ENCODE measurements at places on chromosomes 7 and 10.

- DNase-seq, result no peak
These were observed 96.2 kb downstream of the GLRX3 start for GRCh38 chr10:130232166-130233034.

DNA sequence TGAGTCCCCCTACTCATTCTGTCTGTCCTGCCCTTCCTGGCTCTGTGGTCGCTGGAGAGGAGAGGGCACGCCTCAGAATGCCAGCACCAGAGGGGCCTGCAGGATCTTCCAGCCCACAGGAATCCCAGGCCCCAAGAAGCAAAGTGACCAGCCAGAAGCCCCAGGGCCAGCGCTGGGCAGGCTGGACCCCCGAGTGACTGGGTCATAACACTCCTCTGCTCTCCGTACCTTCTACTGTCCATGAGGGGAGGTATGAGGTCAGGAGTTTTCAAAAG is 102.6 kb upstream of the GPR26 start:
- DNase-seq, result no peak

- no peak for DNase-seq
These were observed 225.3 kb upstream of the PRSS1 start for GRCh38 chr7:142523821-142524460.

GRCh38 chr7:37728747-37729146 is 45.2 kb downstream of the GPR141 start:
- DNase-seq, result no peak

DNA sequence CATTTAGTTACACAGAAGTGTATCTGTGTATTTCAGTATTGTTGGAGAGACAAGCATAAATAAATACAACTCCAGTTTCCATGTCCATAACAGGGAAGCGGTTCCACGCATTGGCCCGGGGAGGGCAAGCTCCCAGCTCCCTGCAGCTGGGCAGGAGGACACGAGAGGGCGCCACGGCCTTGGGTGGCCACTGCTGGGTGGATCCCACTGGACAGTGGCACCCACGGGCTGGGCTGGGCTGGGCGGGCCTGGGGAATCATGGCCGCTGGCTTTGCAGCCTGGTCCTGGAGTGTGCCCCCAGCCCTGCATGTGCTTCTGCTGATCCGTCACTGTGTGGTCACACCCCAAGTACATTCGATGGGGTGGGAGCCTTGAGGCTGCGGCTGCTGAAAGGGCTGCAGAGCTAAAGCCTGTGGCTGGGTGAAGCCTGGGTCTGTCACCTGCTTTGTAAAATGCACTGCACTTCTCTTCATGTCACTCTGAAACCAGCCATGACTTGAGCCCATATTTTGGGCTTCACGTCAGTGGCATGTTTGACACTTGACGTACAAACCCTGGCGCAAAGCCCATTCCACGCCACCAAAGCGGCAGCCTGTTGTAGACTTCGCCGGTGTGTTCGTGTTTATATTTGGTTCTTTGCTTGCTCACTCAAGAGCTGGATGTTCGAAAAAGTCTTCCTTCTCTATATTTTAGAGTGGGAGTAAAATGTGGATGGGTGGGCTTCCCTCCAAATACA is 27.5 kb downstream of the LRRC27 start:
- DNase-seq, result no peak

- DNase-seq, result peak; percentile 65
These were observed 56.0 kb upstream of the BTRC start for GRCh38 chr10:101297901-101298486.

DNA sequence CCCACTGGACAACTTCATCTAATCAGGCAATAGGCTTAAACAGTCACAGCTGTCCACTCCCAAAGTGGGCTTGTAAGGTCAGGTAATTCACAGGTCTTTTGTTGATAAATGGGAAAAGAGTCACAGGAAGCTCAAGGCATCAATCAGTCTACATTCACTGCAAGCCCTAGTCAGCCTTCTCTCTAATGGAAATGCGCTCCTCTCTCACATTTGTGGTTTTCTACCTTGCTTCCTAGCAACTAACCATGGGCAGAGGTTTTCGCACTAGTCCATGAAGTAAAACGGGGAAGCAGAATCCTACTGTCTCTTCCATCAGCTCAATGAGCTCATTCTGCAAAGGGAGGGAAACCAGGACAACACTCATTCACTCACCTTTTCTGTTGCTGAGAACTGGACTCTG is 53.5 kb upstream of the APBB1IP start:
- DNase-seq, result no peak

GRCh38 chr10:49600781-49601400 is 9.2 kb upstream of the SLC18A3 start:
- DNase-seq, result no peak

DNA sequence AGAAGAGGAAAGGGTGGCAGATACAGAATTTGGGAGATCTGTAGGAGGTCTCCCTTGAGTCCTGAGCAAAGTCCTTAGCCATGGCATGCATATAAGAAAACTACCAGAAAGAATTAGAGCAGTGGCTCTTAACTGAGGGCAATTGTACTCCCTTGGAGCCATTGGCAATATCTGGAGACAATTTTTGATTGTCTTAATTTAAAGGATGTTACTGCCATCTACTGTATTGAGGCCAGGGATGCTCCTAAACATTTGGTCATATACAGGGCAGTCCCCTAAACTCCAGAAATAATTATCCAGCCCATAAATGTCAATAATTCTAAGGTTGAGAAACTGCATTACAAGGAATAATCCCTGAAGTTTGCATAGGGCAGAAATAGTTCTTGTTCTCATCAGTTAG is 136.4 kb upstream of the ODAD2 start:
- no peak for DNase-seq

DNA sequence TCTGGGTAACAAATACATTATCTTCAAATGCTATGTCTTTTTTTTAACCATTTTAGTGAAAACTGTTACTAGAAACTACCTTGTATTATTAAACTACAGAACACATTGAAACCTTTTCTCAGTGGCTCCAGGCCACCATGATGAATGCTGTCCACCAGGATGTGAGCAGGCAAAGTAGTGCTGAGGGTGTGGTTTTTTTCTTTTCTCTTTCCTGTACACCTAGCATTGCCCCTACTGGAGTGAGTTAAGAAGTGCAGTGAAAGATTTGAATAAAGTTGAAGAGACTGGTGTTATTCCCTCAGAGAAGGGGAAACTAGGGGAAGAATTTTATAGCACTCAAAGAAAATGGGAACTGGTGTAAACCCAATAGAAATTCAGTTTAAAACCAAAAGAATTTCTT is 120.0 kb upstream of the SAMD8 start:
- DNase-seq, result no peak

DNA sequence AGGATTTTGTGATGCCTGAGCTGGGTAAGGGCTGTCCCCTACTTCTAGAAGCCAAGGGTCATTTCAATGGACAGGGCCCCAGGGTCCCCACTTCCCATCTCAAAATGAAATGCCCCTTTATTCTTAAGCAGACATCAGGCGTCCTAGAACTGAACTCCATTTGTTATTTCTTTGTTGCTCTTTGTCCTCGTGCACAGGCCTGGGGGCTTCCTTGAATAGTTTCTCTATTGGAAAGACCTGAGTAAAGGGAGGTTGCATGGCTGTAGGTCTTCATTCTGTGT is 311.4 kb upstream of the ZNF32 start:
- no peak for DNase-seq

DNA sequence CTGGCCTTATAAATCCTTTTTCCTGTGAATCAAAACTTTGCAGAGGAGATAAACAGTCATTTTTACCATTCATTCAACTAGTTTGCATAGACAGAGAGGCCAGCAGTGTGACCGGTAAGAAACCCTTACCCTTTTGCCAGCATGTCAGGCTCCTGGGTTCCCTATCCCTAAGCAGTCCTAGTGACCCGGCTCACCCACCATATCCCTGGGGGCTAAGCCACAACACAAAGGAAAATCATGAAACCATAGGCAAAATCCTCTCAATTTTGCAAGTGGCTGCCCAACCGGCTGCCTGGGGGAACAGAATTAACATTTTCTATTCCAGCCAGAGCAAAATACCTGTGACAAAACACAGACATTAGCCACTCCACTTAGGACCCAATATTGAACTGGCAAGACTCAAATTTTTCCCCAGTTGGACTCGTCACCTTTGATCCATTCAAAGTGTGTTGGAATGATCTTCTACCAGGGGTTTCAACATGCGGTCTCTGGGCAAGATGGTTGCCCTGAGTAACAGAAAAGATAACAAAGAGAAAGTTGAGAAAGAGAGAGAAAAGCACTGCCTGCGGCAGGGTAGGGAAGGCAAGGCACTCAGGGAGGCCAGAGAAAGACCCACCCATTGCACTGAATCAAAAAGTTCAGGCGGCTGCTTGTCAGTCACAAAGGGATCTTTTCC is 174.8 kb upstream of the NAMPT start:
- DNase-seq, result no peak

GRCh38 chr10:98646998-98647917 is 200.5 kb upstream of the HPS1 start:
- DNase-seq, result no peak

GRCh38 chr10:128069351-128070051 is 56.7 kb downstream of the MKI67 start:
- peak; percentile 71 for DNase-seq

DNA sequence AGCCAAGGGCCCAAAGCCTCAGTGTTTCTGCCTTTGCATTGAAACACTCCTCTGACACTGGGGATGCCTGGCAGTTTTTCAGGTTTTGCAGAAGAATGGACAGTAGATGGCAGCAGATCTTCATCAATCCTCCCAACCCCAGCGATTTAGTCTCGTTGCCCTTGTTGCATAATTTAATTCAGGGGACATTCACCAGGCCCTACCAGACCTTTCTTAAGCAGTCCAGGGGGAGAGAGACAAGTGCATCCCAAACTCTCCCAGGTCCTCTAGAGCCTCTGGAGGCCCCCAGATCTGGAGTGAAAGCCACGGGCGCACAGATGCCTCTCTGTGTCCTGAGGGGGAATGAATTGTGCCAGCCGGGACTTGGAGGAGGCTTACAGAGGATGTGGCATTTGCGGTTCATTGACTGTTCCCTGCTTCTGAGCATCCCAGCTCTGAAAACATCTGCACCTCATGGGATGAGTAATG is 29.6 kb downstream of the MINDY4 start:
- DNase-seq, result peak; percentile 61

GRCh38 chr10:102627291-102627735 is 17.0 kb upstream of the TRIM8 start:
- no peak for DNase-seq

DNA sequence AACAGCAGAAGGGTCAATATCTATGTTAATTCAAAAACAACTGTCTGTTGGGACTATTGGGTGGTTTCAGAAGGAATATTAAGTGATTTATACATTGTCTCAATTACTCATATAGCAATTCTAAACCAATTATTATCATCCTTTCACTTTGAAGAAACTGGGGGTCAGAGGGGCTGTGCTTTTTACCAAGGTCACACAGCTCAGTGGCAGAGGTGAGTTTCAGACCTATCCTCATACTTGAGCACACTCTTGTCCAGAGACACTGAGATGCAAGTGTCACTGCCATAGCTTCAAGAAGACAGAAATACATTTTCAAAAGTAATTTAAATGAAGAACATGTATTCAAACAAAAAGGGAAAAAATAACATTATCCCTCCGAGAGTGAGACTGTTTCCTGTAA is 195.3 kb downstream of the ARL4A start:
- DNase-seq, result no peak

- DNase-seq, result peak; percentile 66
These were observed 29.5 kb upstream of the ANKRD2 start for GRCh38 chr10:97543025-97543546.

- DNase-seq, result no peak
These were observed 108.3 kb upstream of the HDAC9 start for GRCh38 chr7:18387191-18387735.

DNA sequence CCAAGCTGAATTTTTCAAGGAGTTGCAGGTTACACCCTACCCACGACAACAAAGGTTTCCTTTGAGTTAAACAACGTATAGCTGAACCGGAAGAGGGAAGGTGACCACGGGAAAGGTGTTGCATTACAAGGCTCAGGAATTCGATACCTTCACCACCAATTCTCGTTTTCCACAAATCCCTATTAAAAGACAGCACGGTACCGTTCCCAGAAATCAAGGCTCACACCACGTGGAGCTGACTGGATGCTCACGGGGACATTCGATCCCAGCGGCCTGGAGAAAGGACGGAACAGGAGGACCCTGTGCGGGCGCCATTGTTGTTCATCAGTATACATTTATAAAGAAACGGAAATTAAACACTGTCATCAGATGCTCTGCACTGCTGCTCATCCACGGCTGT is 56.4 kb downstream of the CTBP2 start:
- no peak for DNase-seq

DNA sequence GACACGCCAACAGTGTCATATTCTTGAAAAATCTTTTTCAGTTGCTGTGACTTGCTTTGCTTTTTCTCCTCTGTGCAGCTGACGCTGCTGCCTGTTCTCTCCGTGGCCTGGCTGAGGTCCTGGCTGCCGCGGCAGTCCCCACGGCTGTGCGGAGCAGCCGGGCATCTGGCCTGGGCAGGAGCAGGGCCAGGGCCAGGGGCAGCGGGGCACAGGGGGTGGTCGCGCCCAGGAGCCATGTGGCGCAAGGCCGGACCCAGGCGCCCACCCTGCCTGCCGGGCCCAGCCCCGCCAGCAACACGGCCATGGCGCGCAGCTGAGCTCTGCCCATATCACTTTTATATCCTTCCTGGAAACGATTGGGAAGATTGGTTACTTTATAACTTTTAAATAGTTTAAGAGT is 109.4 kb upstream of the ACBD5 start:
- DNase-seq, result no peak

GRCh38 chr10:78599122-78599853 is 469.5 kb upstream of the ZMIZ1 start:
- no peak for DNase-seq

GRCh38 chr7:137981668-137982067 is 20.2 kb downstream of the CREB3L2 start:
- no peak for DNase-seq

- no peak for DNase-seq
These were observed 3.5 kb upstream of the NSMCE4A start for GRCh38 chr10:121978511-121978910.

DNA sequence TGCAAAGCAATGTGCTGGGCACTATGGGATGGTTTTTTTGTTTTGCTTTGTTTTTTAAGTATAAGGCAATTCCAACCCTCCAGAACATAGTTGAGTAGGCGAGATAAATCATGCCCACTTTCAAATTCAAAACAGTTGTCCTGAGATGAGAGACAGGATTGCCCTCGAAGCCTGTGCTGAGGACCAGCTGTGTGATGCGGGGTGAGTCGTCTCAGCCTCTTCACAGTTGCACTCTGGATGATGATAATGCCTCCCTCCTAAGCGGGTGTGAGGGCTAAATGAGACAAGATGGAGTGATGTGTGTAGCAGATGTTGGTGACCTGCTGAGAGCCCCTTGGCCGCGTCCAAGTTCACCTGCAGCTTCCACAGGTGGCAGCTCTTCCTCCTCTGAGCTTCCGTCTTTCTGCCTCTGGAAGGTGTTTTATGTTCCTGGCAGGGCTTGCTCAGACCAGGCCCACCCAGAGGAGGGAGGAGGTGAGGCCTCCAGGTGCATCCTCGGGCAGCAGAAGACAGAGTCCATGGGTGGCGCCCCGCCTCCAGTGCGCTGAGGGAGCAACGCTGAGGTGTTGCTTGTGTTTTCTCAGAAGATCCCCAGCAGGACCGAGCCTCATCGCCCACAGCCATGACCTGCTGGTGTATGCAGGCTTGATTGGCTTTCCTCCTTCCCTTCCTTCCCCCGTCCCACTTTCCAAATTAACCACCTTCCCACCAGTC is 30.6 kb downstream of the ECHDC3 start:
- no peak for DNase-seq

All from BE2C (cell line).